Stimulated activated naive CD8-positive, alpha-beta T cell treated with anti-CD3 and anti-CD28 coated beads, Interleukin-15, amount 100 ng/mL, for 72 hours (primary cell): ENCODE measurements at places on chromosomes 11 and 22.
A peak's percentile ranks its signal among the peaks of the same experiment; 100 is the strongest.

- DNase-seq, result peak; percentile 64
Observed at GRCh38 chr11:75445315-75445953, 12.4 kb upstream of the KLHL35 start.

- peak; percentile 23 for DNase-seq
Observed at GRCh38 chr11:10076458-10077141, 217.4 kb downstream of the SBF2 start.

- DNase-seq, result no peak
Observed at GRCh38 chr11:123212406-123212805, 17.4 kb upstream of the CLMP start.

- no peak for DNase-seq
Observed at GRCh38 chr11:92759571-92760214, 209.8 kb upstream of the MTNR1B start.

DNA sequence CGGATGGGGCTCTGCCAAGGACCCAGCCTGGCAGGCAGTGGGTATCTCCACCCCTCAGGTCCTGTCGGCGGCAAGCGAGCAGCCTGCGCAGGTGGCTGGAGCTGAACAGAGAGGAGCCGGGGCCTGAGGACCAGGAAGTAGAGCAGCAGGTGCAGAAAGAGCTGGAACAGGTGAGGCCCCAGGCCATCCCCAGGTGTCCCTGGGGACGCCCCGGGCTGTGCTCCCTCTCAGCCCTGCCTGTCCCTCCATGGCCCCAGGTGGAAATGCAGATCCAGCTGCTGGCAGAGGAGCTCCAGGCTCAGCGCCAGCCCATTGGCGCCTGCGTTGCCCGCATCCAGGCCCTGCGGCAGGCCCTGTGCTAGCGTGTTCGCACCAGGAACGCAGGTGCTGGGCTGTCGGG lies 44.0 kb downstream of the PISD start:
- no peak for DNase-seq
